CD4-positive, alpha-beta T cell treated with Interleukin-21 for 1 hour (primary cell): ENCODE measurements at places on chromosomes 3 and 15.
A peak's percentile ranks its signal among the peaks of the same experiment; 100 is the strongest.

- DNase-seq = no peak
Measured at GRCh38 chr15:68205954-68206539, 915 bp upstream of the CALML4 start.

- no peak for DNase-seq
Measured at GRCh38 chr3:13689373-13690260, 140.7 kb downstream of the FBLN2 start.

DNA sequence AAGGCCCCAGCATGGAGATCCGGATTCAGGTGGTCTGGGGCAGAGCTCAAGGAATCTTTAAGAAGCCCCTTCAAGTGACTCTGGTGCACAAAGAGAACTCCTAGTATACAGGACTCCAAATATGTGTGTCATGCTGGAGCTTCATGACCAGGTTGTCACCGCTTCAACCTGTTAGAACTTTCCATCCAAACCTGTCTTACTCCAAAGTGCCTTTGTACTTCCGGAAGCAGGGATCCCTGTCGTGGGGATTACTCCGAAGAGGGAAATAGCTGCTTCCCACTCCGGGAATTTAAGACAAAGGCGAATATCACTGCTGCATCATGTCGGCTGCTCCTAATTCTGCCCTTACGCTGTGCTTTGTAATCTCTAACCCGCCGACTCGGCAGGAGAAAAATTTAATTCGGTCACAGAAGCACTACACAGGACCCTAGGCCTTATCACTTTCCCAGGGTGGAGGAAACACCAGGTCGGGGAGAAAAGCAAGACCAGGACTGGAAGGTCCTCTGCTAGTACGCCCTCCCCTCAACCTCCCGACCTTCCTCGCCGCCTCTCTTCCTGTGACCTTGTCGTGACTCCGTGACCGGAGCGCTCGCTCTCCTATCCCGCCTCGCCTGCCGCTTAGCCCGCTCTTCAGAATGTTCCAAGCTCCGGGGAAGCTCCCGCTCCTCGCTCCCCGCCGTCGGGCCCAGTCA is 730 bp downstream of the HIGD1A start:
- DNase-seq = peak; percentile 30

GRCh38 chr15:41561777-41562145 is 2.7 kb downstream of the TYRO3 start:
- DNase-seq = no peak

DNA sequence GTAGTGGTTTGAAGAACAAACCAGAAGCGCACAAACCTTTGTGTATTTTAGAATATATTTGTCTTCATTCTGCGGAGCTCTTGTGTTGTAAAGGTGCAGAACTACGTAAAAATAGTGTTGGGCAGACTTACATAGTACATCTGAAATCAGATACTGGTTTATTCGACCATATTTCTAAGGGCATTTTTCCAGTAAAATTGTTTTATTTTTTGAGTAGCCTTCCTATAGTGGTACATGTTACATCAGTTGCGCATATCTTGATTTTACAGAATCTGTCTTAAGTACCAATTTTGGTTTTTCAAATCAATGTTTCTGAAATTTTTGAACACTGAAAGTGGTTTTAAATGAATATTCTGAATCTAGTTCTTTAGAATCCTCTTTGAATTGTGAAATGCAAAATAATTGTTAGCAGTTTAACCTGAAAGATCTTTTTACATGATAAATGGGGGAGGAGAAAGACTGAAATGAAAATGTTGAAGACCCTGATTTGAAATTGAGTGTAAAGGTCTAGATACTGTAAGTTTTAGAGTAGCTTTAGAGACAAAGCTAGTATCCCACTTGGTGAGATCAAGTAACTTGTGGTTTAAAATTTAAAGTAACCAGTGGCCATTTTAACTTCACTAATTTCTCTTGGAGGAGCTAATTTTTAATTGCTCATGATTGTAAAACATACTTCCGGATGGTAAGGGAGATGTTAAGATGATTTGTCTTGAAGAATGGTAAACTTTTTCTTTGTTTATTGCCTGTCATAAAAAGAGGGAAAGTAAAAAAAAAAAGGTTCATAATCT is 15.5 kb upstream of the CHD2 start:
- DNase-seq = peak; percentile 61

DNA sequence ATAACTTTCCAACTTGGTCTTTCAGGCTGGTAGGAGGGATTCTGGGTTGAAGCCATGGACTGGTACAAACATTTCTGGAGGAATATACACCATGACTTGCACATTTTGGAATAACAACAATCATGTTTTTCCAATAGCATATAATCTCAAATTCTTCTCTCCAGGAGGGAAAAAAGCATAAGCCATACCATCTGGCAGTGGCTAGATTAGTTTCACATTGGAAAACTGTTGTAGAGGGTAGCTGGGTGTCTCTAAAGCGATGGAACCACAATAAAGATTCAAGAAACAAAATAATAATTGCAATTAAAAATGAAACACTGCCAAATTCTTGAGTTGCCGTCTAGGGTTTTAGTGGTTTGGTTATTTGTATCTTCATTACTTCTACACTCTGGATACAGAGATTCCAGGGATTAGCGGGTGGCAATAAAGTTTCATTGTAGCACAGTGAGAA is 278.5 kb upstream of the RASGRP1 start:
- no peak for DNase-seq

- DNase-seq = no peak
Measured at GRCh38 chr15:39345176-39345575, 235.7 kb upstream of the THBS1 start.

GRCh38 chr15:59294574-59295260 is 78.0 kb downstream of the MYO1E start:
- no peak for DNase-seq

- DNase-seq = no peak
Measured at GRCh38 chr15:71357321-71357732, 242.1 kb downstream of the THSD4 start.

DNA sequence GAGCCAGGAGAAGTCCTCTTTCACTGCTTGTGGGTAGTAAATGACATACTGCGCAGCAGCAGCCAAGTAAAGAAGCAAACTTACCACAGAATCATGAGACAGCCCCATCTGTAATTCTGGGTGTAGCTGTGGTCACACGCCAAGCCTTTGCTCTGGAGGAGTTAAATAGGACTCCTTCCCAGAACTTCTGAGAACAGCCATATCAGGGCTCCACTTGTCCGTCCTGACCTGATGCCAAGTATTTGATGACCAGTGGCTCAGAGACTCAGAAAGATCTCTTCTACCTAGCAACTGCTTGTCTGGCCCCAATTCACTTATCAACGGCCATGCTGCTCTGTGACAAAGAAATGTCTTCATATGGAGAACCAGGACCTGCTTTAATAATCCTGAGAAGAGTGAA is 20.6 kb upstream of the GOLIM4 start:
- DNase-seq = no peak

GRCh38 chr15:31271711-31272557 is 54.7 kb upstream of the KLF13 start:
- DNase-seq = no peak
